Neural crest cell (in vitro differentiated cells): ENCODE measurements at places on chromosomes 12 and 14. TPM values are rescaled to one million over a fixed set of nuclear protein-coding genes. Genes with fewer than 3 reads are reported as not detected.

DNA sequence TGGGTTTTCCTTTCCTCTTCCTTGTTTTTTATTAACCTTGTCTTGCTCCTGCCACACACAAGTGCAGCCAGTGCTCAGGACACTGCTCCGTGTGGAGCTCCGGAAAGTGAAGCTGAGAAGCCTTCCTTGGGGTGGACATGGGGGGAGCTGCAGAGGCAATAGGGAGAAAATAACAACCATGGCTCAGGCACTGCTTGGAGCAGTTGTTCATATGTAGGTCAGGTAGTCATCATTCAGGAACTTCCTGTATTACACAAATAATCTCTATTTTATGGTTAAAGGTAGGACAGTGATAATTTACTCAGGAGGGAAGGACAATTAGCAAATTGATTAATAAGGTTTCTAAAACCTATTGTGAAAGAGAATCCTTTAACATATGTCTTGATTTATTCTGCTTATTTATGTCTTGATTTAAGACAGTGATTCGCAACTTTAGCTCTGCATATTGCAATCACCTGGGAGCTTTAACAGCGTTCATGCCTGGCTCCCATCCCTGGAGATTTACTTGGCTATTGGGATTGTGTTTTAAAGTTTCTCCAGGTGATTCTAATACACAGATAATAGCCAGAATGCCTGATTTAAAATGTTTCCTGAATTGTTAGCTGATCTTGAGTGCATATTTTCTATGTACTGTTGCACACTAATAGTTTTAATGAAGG is 92.1 kb downstream of the ETV6 start:
- no peak overlapping the region for H3K4me3 ChIP-seq
- no peaks in the 10 kb centered on the region for H3K27me3 ChIP-seq
- no peak overlapping the region for H3K27ac ChIP-seq
- H3K4me1 ChIP-seq = peaks cover 12% of the 10 kb centered on the region

- DNase-seq = no peak
- H3K27ac ChIP-seq = no peak overlapping the region
- no peaks in the 10 kb centered on the region for H3K27me3 ChIP-seq
- no peaks in the 10 kb centered on the region for H3K36me3 ChIP-seq
- no peaks in the 10 kb centered on the region for H3K4me1 ChIP-seq
- no peak overlapping the region for H3K4me3 ChIP-seq
Measured at GRCh38 chr12:72863671-72864070, 591.5 kb downstream of the TRHDE start.

GAS2L3 gene
- total RNA-seq = 34.1 and 36.2 TPM in 2 replicates

GRCh38 chr14:50666772-50667683 is 1.1 kb downstream of the SAV1 start:
- peaks cover 14% of the 10 kb centered on the region for H3K4me1 ChIP-seq
- peak overlapping the region; percentile 28 for H3K27ac ChIP-seq

DNA sequence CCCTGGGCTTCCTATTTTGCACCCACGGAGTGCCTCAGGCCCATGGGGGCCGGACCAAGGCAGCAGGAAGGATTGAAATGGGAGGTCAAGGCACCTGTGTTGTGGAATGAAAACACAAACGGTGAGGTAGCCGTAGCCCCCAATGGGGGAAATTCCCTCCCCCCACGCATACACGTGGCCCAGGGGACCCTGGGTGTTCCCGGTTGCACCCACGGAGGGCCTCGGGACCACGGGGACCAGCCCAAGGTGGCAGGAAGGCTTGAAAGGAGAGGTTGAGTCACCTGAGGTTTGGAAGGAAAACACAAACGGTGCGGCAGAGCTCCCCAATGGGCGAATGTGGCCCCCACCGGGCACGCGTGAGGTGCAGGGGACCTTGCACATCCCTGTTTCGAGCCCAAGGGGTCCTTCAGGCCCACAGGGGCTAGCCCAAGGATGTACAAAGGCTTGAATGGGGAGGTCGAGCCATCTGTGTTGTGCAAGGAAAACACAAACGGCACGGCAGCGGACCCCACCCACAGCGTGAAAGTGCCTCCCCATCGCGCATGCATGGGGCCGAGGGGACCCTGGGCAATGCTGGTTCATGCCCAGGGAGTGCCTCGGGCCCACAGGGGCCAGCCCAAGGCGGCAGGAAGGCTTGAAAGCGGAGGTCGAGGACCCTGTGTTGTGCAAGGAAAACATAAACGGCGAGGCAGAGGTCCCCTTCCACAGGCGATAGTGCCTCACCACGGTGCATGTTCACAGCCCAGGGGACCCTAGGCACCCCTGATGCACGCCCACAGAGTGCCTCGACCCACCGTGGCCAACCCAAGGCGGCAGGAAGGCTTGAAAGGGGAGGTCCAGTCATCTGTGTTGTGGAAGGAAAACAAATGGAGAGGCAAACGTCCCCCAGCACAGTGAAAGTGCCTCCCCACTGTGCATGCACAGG is 376.7 kb downstream of the ALG10 start:
- no peaks in the 10 kb centered on the region for H3K36me3 ChIP-seq
- no peak for DNase-seq
- no peaks in the 10 kb centered on the region for H3K27me3 ChIP-seq
- H3K4me1 ChIP-seq = no peaks in the 10 kb centered on the region
- no peak overlapping the region for H3K27ac ChIP-seq
- H3K4me3 ChIP-seq = no peak overlapping the region

GRCh38 chr12:52213564-52214420 is 19.3 kb upstream of the KRT7 start:
- no peak overlapping the region for H3K27ac ChIP-seq
- H3K27me3 ChIP-seq = peaks cover 4% of the 10 kb centered on the region
- peak; percentile 83 for DNase-seq
- no peak overlapping the region for H3K4me3 ChIP-seq

MSI1 gene
- 224 and 229 TPM in 2 replicates for total RNA-seq

- H3K27ac ChIP-seq = no peak overlapping the region
- no peaks in the 10 kb centered on the region for H3K27me3 ChIP-seq
- H3K4me3 ChIP-seq = no peak overlapping the region
- peaks cover 8% of the 10 kb centered on the region for H3K36me3 ChIP-seq
Measured at GRCh38 chr14:92585981-92586937, 72.7 kb downstream of the RIN3 start.

GRCh38 chr14:23442721-23443356 is 7.4 kb upstream of the MYH7 start:
- H3K4me1 ChIP-seq = peaks cover 24% of the 10 kb centered on the region
- no peak overlapping the region for H3K4me3 ChIP-seq
- no peaks in the 10 kb centered on the region for H3K27me3 ChIP-seq
- no peaks in the 10 kb centered on the region for H3K36me3 ChIP-seq
- H3K27ac ChIP-seq = peak overlapping the region; percentile 54
- no peak for DNase-seq

GRCh38 chr12:53231921-53232645 is at the start of gene RARG:
RARG (minus strand) TSS chr12:53232209; CDS start chr12:53227545, 4,664 bp downstream.
- H3K27ac ChIP-seq = no peak within 1 kb of the TSS
- peaks cover 41% of the 10 kb centered on the region for H3K4me1 ChIP-seq
- H3K4me3 ChIP-seq = peak within 1 kb of the TSS; percentile 75
- no peak for DNase-seq
- no peaks in the 10 kb centered on the region for H3K36me3 ChIP-seq

DNA sequence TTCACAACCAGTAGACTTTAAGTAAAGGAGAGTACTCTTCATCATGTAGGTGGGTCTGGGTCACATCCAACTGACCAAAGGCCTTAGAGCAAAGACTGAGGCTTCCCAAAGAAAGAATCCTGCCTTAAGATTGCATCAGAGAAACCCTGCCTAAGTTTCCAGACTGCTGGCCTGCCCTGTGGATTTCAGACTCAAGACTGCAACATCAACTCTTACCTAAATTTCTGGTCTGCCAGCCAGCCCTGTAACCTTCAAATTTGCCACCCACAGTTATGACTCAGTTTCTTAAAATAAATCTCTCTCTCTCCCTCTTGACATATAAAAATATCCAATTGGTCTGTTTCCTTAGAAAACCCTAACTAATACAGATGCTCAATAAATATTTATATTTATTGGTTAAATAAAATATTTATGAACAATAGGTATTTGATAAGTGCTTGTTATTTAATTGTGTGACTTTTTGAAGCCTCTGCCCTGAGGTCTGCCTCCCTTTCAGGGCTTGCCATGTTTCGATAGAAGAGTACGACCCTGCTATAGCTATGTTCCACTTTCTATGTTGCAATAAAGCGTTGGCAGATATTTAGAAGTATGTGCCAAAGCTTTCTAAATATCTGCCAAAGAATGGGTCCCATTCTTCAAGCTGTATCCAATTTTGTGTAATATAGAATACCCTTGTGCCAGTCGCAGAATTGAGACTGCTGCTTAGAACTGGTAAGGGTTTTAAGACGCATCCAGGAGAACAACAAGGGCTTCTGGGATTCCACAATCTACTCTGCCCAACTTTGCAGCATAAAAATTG is 65.7 kb downstream of the TMEM30B start:
- no peak overlapping the region for H3K27ac ChIP-seq
- no peak overlapping the region for H3K4me3 ChIP-seq
- H3K4me1 ChIP-seq = peaks cover 8% of the 10 kb centered on the region
- no peaks in the 10 kb centered on the region for H3K27me3 ChIP-seq
- no peak for DNase-seq

NDRG2 gene
- total RNA-seq = 13.7 and 17.4 TPM in 2 replicates

SLCO1B1 gene
- 0.21 TPM in 1 of 2 replicates, not detected in the other for total RNA-seq

GRCh38 chr14:104359301-104359968 is 220.1 kb upstream of the C14orf180 start:
- no peak overlapping the region for H3K27ac ChIP-seq
- no peaks in the 10 kb centered on the region for H3K4me1 ChIP-seq
- H3K27me3 ChIP-seq = no peaks in the 10 kb centered on the region
- no peak overlapping the region for H3K4me3 ChIP-seq
- DNase-seq = no peak

DNA sequence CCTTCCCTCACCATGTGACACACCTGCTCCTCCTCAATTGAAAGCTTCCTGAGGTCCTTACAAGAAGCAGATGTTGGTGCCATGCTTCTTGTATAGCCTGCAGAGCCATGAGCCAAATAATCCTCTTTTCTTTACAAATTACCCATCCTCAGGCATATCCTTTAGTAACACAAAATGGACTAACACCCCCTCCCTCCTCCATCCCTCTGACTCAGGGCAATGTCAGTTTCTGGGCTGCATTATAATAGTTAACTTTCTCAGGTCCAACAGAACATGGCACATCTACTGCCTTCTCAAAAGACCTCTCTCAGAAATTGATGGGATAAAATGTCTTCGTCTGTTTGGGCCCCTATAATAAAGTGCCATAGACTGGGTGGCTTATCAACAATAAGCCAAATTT is 287.0 kb downstream of the DPF3 start:
- H3K27me3 ChIP-seq = no peaks in the 10 kb centered on the region
- no peak for DNase-seq
- no peaks in the 10 kb centered on the region for H3K36me3 ChIP-seq
- H3K27ac ChIP-seq = no peak overlapping the region

TPH2 gene
- 0.09 and 0.23 TPM in 2 replicates for total RNA-seq

DNA sequence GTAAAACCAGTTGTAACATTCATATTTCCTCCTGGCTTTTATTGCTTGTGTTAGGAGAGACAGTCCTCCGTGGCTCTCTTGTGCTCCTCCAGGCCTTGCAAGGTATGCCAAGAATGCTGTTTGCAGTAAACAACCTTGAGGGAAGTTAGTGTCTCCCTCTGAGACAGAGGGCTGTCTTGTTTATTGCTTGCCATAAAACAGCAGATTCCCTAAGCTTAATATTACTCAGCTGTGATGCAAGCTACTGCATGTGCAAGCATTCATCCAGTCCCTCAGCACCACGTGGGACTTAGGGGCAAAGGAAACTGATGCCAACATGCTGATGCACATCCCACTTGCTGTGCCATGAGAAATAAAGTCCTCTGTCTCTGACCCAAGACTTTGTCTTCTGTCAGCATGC is 6.6 kb downstream of the POMT2 start:
- H3K4me3 ChIP-seq = no peak overlapping the region
- DNase-seq = no peak
- H3K36me3 ChIP-seq = peaks cover 5% of the 10 kb centered on the region
- H3K27ac ChIP-seq = no peak overlapping the region
- H3K27me3 ChIP-seq = no peaks in the 10 kb centered on the region

DNA sequence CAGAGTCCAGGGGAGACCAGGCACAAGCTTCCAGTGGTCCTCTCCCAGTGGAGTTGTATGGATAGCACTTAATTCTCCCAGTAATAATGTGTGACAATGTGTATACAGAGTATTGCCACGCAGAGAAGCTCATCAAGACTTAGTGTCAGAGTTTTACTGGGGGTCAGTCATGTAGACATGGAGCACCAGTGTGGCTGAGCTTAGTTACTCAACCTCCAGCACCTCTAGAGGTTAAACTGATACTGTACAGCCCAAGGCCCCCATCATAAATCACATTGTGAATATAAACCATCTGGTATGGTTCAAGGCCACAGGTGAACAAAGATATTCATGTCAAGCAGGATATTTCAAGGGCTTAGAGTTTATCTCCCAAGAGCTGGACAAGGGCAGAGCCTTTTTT is 378.1 kb upstream of the TMPO start:
- DNase-seq = no peak
- peaks cover 6% of the 10 kb centered on the region for H3K4me1 ChIP-seq
- no peak overlapping the region for H3K27ac ChIP-seq
- no peak overlapping the region for H3K4me3 ChIP-seq
- no peaks in the 10 kb centered on the region for H3K27me3 ChIP-seq
- H3K36me3 ChIP-seq = no peaks in the 10 kb centered on the region

DNA sequence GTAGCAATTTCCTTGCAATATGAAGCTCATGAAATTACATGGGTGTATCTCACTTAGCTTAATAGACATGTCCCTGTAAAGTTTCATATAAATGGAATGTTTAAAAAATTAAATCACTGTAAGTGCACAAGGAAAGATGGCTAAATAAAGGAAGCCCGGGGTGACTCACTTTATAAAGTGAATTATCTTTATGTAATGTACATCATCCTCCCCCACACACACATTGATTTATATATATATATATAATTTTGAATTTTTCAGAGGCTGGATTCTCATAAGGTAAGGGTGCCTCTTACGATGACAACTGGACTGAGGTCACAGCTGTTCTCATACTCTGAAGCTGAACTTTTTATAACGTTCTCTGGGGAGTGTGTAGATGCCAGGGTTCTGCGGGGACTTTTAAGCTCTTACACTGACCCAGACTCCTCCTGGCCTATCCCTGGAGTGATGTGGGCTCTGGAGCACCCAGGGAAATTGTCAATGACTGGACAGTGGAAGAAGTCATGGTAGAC is 108.7 kb upstream of the HIF1A start:
- H3K4me3 ChIP-seq = no peak overlapping the region
- no peaks in the 10 kb centered on the region for H3K36me3 ChIP-seq
- no peaks in the 10 kb centered on the region for H3K27me3 ChIP-seq
- H3K27ac ChIP-seq = no peak overlapping the region

DNA sequence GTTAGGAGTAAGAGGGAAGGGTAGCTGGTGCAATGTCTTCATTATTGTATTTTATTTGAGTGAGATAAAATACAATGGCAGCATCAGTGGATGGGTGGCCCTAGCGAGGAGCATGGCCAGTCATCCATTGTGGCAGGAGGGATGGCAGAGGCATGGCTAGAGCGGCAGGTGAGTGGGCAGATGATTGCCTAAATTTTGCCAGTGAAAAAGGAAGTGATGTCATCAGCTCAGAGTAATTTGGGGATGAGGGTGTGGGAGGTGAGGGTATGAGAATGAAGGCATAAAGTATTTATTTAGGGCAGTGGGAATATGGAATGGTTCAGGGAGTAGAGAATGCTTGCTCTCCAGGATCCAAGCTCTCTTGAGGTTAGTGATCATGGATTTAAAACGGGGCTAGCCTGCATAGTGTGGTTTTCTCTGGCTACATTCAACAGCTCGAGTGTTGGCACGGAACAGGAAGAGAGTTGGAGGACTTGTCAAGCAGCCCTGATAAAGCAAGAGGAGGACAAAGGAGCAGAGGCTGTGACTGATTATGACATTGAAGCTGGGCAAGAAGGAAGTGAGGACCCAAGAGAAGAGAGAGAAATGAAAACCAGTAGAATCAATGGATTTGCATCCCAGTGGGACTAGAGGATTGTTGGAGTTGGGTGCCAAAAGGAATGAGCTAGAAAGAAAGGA is 18.7 kb upstream of the SERPINA6 start:
- H3K36me3 ChIP-seq = no peaks in the 10 kb centered on the region
- peaks cover 15% of the 10 kb centered on the region for H3K27me3 ChIP-seq
- no peak for DNase-seq
